ENCODE measurements at places on chromosomes 7 and 10.

- H3K4me3 ChIP-seq = peak overlapping the region; percentile 90
- H3K27me3 ChIP-seq = no peaks in the 10 kb centered on the region
- peak; percentile 99 for DNase-seq
These were observed 128.2 kb downstream of the UBE2H start for GRCh38 chr7:129824291-129825208.

GRCh38 chr7:131249483-131249882, 78.2 kb upstream of the MKLN1 start:
- 0 out of 2 replicates have a peak, but pooled peaks cover 3% of the 10 kb centered on the region for H3K36me3 ChIP-seq
- DNase-seq = no peak
- H3K27ac ChIP-seq = no peak overlapping the region
- H3K4me1 ChIP-seq = peaks cover 6% of the 10 kb centered on the region

DNA sequence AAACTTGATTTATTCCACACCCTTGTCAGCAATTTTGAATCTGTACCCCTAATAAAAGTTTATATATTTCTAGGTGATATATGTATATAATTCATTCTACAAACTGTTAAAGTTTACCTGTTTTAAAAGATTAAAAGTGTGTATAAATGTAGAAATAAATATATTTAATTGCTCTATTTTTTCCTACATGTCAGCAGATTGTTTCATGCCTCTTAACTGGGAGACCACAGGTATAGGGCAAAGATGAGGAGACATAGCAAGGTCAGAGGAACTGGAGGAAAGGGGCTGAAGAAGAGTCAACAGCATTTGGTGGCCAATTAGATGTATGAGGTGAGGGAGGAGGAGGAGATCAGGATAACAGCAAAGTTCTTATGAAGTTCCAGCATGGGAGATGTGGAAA, 109.8 kb downstream of the GLCCI1 start:
- no peaks in the 10 kb centered on the region for H3K36me3 ChIP-seq
- H3K4me1 ChIP-seq = no peaks in the 10 kb centered on the region
- no peak overlapping the region for H3K27ac ChIP-seq
- no peak for DNase-seq
- no peak overlapping the region for H3K4me3 ChIP-seq
- H3K27me3 ChIP-seq = no peaks in the 10 kb centered on the region

GRCh38 chr7:1555046-1555812, 776 bp downstream of the TMEM184A start:
- no peak overlapping the region for H3K27ac ChIP-seq
- peak; percentile 60 for DNase-seq
- peaks cover 9% of the 10 kb centered on the region for H3K4me1 ChIP-seq
- no peaks in the 10 kb centered on the region for H3K27me3 ChIP-seq
- no peaks in the 10 kb centered on the region for H3K36me3 ChIP-seq

DNA sequence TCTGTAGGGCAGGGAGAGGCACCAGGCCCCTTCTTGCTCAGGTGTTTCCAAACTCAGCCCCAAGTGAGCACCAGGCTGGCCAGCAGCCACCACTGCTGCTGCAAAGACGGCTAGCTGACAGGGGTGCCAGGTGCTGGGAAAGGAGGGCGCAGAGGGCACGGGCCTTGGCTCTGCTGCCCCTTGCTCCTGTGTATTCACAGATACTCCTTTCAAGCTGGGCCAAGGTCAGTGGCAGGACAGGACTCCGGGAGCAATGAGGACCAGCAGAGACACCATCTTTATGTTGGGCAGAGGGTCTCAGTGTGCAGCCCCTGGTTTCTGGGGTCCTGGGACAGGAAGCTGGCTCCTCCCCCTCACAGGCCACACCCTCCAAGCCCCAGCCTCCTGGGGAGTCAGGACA, 110.1 kb downstream of the SMURF1 start:
- no peaks in the 10 kb centered on the region for H3K4me1 ChIP-seq
- no peak overlapping the region for H3K27ac ChIP-seq
- DNase-seq = no peak

- H3K27ac ChIP-seq = no peak overlapping the region
- no peaks in the 10 kb centered on the region for H3K27me3 ChIP-seq
- DNase-seq = no peak
- 0 out of 2 replicates have a peak, but pooled peaks cover 4% of the 10 kb centered on the region for H3K36me3 ChIP-seq
- H3K4me1 ChIP-seq = peaks cover 11% of the 10 kb centered on the region
These were observed 57.4 kb downstream of the GNA12 start for GRCh38 chr7:2786607-2787116.

DNA sequence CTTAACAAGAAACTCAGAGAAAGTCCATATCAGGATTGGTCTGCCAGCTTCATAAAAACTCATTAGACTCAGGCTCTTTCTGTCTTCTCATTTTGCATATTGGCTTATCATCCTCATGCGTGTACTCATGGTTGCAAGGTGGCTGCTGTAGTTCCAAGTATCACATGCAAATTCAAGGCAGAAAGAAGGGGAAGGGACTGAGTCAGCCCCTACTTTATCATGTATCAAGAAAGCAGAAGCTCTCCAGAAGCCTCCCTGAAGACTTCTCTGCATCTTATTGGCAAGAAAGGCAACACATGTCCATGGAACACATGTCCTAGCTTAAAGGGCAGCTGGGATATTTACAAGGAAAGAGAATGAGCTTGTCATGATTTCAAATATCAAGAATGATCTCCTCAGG, 19.4 kb upstream of the EZH2 start:
- no peak for DNase-seq
- no peak overlapping the region for H3K27ac ChIP-seq
- no peaks in the 10 kb centered on the region for H3K27me3 ChIP-seq
- H3K4me3 ChIP-seq = no peak overlapping the region
- H3K36me3 ChIP-seq = no peaks in the 10 kb centered on the region

GRCh38 chr10:123109466-123109865, 26.3 kb upstream of the HMX3 start:
- H3K4me1 ChIP-seq = no peaks in the 10 kb centered on the region
- H3K27ac ChIP-seq = no peak overlapping the region
- H3K36me3 ChIP-seq = no peaks in the 10 kb centered on the region
- DNase-seq = no peak
- H3K4me3 ChIP-seq = no peak overlapping the region

DNA sequence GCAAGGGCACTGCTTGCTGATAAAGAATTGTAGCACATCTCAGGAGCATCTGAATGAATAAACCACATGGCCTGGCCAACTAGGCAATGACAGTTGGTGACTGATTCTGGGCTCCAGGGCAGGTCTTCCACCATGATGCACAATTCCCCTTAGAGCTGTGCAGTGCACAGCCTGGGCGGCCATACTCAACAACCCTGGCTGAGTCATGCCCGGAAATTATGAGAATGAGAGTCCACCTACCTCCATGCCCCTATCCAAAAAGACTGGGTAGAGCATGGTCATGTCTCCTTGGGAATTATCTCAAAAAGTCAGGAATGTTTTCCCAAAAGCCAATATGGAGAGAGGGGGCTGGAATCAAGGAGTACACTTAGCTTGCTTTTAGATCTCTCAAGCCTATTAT, 425.6 kb downstream of the PLXNA4 start:
- no peak overlapping the region for H3K4me3 ChIP-seq
- DNase-seq = no peak
- H3K4me1 ChIP-seq = no peaks in the 10 kb centered on the region
- no peaks in the 10 kb centered on the region for H3K27me3 ChIP-seq
- H3K27ac ChIP-seq = no peak overlapping the region

DNA sequence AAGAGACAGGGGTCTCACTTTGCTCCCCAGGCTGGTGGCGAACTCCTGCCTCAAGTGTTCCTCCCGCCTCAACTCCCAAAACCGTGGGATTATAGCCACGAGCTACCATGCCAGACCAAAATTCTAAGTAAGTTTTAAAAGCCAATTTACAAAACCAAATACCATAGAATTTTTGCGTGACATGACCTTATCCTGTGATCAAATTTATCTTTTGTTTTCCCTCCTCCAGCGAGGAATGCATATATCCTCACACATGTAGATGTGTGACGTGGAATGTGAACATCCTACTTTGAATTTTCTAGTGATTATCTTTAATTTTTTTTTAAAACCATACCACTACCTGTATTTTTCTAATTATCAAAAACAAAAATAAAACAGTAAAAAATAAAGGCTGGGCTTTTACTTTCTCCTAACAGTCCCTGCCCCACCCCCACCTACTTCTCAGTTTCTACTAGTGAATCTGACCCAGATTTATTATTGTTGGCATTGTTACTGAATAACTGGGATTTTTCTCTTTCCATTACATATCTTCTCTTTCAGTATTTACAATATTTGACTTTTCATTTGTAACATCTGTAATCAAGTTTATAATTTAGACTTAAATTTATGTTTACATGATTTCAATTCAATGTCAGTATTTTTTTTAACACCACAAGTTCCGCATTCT, 26.0 kb downstream of the CYTH3 start:
- H3K27ac ChIP-seq = peak overlapping the region; percentile 29
- no peaks in the 10 kb centered on the region for H3K36me3 ChIP-seq
- no peak for DNase-seq

DNA sequence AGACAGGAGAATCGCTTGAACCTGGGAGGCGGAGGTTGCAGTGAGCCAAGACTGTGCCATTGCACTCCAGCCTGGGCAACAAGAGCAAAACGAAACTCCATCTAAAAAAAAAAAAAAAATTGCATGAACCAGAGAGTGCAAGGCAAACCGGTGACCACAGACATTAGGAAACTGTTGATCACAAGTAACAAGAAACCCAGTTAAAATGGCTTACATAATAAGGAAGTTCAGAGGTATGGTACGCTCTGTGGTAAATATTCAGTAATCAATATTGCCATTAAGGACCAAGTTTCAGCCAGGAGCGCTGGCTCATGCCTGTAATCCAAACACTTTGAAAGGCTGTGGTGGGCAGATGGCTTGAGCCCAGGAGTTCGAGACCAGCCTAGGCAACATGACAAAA, 9.2 kb upstream of the NT5C2 start:
- no peak overlapping the region for H3K27ac ChIP-seq
- DNase-seq = no peak
- H3K4me3 ChIP-seq = no peak overlapping the region
- no peaks in the 10 kb centered on the region for H3K36me3 ChIP-seq

- H3K4me3 ChIP-seq = no peak overlapping the region
- no peak for DNase-seq
- H3K4me1 ChIP-seq = peaks cover 6% of the 10 kb centered on the region
- H3K36me3 ChIP-seq = peaks cover 8% of the 10 kb centered on the region
These were observed 5.2 kb downstream of the GOT1 start for GRCh38 chr10:99425204-99425603.

DNA sequence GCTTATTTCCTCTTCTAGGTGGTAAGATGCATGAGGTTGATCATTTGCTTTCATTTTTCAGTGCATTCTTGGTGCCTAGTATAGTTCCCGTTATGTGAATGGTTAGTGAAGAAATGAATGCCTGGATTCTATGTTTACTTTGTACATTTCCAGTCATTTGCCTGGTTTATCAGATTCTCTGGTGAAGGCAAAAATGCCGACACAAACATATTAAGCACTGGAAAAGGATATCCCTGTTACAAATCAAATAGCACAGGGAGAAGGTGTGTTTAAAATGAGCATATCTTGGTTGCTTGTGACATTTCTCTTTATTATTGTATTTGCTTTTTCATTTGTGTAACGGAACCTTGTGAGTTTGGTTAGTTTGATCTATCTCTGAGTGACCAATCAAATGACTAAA, 211.3 kb downstream of the MBL2 start:
- no peaks in the 10 kb centered on the region for H3K27me3 ChIP-seq
- no peak for DNase-seq
- no peaks in the 10 kb centered on the region for H3K36me3 ChIP-seq
- no peaks in the 10 kb centered on the region for H3K4me1 ChIP-seq
- H3K27ac ChIP-seq = no peak overlapping the region

DNA sequence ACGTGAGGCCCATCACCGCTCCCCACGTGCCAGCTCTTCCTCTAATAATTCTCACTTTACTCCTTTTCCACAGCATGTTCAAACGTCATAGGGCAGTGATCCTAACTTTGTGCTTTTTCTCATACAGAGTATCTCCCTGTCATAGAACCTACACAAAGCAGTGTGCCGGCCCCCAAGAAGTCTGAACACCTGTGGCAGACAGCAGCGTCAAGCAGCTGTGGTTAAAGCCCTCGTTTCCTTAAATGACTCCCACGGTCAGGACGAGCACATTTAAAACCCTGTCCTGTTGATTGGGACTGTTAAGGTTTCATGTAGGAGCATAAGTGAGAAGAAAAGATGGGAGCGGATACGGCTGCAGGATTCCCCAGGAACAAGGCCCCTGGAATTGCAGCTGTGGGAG, 267.2 kb downstream of the DIP2C start:
- no peak overlapping the region for H3K27ac ChIP-seq
- DNase-seq = no peak
- H3K4me1 ChIP-seq = no peaks in the 10 kb centered on the region
- no peak overlapping the region for H3K4me3 ChIP-seq

- H3K27ac ChIP-seq = no peak overlapping the region
- DNase-seq = no peak
- no peaks in the 10 kb centered on the region for H3K36me3 ChIP-seq
- H3K27me3 ChIP-seq = no peaks in the 10 kb centered on the region
- peaks cover 9% of the 10 kb centered on the region for H3K4me1 ChIP-seq
These were observed 263.3 kb downstream of the TNS3 start for GRCh38 chr7:47318395-47319182.

GRCh38 chr7:106371629-106372028, 86.8 kb upstream of the NAMPT start:
- H3K36me3 ChIP-seq = no peaks in the 10 kb centered on the region
- no peak overlapping the region for H3K4me3 ChIP-seq
- DNase-seq = no peak
- H3K27ac ChIP-seq = no peak overlapping the region

DNA sequence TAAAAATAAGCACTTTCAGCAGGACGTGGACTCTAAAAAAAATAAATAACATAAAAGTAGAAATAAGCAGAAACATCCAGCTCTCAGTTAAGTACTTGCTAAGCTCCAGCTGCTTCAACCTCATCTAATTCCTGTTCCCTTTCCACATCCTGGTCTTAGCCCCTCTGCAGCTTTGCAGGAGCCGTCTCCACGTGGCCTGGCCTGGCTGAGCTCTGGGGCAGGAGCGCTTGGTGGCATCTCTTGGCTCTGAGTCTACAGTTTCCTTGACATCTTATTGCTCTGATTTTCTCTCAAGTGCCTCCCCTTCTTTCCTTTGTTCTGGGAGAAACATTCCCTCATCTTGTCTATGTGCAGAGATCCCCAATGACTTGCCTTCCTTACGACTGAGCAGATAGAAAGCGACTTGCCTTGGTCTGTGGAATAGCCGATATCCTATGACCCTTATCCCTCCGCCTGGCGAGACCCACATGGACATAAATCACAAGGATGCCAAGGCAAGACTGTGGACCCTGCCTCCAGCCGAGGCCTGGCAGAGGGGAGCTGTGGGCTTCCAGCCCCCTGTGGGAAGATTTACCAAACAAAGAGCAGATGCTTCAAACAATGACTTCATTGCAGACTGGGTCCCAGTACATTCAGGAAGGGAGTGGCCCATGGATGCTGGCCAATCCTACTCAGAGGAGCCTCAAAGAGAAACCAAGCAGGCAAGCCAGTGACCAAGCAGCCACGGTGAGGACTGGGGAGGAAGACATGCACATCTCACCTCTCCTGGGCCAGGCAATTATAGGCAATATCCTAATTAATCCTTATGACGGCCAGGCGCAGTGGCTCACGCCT, 61.9 kb downstream of the SPOCK2 start:
- no peaks in the 10 kb centered on the region for H3K36me3 ChIP-seq
- no peaks in the 10 kb centered on the region for H3K4me1 ChIP-seq
- DNase-seq = no peak
- no peak overlapping the region for H3K4me3 ChIP-seq
